Iris pigment epithelial cell (primary cell): ENCODE measurements at places on chromosomes 5 and 9.

DNA sequence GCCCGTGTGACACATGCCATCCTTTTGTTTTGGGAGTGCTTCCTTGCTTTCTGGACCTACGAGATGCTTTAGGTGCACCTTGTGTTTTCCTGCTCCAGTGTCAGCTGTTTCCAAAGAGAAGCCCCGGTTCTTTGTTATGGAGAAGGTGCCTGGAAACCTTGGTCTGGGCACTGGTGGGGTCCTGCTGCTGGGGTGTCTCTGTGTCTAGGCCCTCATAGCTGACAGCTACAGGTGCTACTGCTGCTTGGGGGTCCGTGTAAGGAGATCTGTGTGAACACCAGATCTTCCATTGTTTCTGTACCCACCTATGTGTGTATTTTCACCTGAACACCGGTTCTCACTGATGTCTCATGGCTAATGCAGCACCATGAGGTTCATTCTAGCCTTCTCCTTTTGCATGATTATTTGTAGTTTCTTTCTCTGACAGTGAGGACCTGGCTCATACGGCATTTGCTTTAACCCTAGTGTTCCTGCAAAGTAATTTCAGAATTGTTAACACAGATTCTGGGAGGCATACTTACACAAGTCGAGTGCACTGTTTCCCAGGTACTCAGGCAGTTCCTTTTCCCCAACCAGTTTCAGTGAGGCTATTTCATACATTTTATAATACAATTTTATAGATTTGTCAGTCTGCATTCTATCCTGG lies 13.2 kb upstream of the FAM120AOS start:
- DNase-seq = no peak

- peak; percentile 89 for DNase-seq
Measured at GRCh38 chr9:34158362-34158869, 20.4 kb upstream of the UBAP1 start.

- DNase-seq = no peak
Measured at GRCh38 chr5:72368271-72368670, 48.1 kb downstream of the PTCD2 start.

DNA sequence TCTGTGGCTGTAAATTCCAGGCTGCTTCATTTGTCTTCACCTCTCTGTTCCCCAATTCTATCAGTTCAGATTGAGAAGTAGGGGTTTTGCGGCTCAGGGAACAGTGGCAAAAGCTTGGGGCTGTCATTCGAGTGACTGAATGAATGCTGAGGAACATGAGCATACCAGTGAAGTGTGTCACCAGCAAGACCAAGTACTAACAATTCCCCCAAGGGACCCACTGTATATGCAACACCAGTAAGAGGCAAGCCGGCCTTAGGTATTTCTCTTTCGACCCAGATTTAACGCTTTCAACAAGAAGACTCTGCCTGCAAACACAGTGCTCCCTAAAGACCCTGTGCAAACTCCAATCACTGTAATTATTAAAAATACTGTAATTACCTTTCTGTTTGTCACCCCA lies 25.8 kb downstream of the KLHL3 start:
- DNase-seq = no peak

- no peak for DNase-seq
Measured at GRCh38 chr5:27619982-27620381, 581.6 kb upstream of the CDH9 start.

GRCh38 chr9:88781628-88782391 lies 209.5 kb upstream of the S1PR3 start:
- peak; percentile 94 for DNase-seq

GRCh38 chr9:126635661-126636439 lies 22.1 kb downstream of the LMX1B start:
- no peak for DNase-seq

GRCh38 chr9:89444925-89445765 lies 52.8 kb downstream of the SEMA4D start:
- DNase-seq = no peak

DNA sequence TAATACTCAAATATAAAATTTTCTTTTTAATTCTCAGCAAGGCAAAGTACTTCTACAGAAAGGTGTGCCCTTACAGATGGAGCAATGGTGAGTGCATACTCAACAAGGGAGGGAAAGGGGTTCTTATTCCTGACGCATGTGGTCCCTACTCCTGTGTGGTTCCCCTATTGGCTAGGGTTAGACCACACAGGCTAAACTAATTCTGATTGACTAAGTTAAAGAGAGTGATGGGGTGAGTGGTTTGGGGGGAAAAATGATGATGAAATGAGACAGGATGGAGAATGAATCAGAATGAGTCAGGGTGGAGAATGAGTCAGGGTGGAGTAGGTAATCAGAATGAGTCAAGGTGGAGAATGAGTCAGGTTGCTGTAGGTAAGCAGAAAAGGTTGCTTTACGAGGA lies 22.9 kb upstream of the HMGCS1 start:
- DNase-seq = no peak

DNA sequence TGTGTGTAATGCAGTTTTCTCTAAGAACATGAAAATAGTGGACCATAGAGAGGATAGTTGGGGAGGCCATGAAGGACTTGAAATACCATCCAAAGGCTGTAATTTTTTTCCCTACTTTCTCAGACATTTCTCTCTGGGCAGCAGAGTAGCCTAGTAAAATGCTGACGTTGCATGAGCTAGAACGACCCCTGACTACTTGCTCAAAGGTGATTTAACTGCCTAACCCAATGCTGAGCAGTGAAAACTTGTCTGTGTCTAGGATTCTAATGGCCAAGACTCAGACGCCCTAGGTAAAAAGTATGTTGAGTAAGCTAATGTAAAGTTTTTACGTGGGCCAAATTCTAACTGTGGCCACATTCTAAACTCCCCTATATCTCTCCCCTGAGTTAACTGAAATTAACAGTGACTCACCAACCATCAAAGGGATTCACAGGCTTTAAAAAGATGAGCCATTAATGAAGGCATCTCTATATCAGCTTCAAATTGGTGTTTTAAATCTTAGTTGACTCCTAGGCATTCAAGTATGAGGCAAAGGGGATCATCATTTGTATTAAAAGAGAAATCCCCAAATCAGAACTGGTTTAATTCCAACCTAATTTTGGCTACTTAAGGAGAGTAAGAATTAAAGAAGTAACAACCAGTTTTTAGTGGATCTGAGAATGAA lies 121.0 kb upstream of the GAS1 start:
- DNase-seq = no peak
